CD4-positive, alpha-beta T cell treated with Interleukin-21 for 1 hour (primary cell): ENCODE measurements at places on chromosomes 5 and 9.
A peak's percentile ranks its signal among the peaks of the same experiment; 100 is the strongest.

GRCh38 chr5:98923966-98924365, 4.8 kb downstream of the CHD1 start:
- DNase-seq: no peak

- no peak for DNase-seq
Measured at GRCh38 chr5:58579781-58580180, 3.1 kb upstream of the RAB3C start.

DNA sequence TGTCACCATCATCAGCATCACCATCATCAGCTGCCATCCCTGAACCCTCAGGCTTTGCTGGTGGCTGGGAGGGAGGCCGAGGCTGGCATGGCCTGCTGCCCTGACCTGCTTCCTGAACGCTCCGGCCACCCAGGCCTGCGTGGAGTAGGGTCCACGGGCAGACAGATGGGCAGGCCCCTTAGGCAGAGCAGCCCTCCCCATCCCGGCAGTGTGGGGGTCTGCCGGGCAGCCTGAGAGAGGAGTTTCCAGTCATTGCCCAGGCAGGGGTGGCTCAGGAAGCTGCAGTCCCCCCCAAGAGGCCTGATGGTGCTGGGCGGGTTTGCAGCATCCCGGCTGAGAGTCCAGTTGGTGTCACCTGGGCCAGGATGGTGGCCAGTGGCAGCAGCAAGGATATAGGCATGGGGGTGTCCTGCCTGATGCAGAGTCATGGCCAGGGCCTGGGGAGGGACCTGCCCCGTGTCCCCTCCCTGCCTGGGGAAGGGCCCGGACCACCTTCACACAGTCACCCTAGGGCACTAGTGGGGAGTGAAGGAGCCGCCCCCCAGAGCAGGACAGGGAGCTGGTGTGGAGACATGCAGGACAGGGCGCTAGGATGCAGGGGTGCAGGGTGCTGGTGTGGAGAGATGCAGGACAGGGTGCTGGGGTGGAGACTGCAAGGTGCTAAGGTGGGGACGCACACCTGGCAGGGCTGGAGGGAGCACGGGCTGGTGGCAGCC, 7.7 kb upstream of the EGFL7 start:
- DNase-seq: no peak

- DNase-seq: peak; percentile 54
Measured at GRCh38 chr9:5949103-5949699, 58.5 kb downstream of the MLANA start.

- DNase-seq: no peak
Measured at GRCh38 chr5:149664666-149665415, 65.3 kb upstream of the PPARGC1B start.

DNA sequence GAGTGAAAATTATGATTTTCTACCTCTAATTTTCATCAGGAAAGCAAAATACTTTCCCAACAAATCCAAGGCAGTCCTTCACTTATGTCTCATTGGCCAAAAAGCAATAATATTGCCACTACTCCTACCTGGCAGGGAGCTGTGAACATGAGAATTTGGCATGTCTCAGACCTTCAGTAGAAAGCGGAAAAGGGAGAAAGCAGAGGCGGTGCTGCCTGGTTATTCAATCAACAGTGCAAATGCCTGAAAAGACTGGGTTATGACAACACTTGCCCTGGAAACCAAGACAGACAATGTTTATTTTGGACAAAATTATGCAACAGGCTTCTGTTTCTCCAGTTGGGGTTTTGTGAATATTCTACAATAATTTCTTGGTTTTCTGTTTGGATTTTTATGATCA, 194.4 kb downstream of the TAF11L14 start:
- DNase-seq: no peak

DNA sequence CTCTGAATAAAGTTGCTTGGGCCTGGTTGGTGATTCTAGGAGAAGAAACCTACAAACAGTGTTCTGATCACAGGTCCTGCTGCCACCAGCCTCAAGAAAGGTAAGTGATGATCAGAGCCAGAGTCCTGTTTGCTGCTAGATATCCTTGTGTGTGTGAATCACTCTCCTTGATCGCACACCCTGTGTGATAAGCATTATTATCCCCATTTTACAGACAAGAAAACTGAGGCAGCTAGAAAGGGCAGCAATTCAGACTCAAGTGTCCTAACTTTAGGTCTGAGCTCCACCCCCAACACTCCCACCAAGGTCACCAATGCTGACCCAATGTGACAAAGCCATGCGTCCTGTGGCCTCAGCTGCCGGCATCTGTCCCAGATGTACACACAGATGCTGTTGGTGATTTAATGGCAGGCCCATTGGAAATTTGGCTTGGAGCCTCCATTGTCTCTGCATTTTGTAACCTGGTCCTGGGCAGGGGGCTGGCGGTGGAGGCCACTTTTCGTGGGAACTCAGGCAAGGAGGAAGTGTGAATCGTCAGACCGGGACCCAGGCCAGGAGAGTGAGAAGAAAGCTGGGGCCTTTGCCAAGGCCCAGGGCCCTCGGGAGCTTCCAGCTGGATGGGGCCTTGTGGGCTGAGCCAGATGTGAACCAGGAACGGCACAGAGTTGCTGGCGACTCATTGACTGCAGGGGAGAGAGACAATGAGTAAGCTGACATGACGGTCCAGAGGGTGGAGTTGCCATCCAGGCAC, 29.8 kb upstream of the GGTA1 start:
- DNase-seq: no peak

DNA sequence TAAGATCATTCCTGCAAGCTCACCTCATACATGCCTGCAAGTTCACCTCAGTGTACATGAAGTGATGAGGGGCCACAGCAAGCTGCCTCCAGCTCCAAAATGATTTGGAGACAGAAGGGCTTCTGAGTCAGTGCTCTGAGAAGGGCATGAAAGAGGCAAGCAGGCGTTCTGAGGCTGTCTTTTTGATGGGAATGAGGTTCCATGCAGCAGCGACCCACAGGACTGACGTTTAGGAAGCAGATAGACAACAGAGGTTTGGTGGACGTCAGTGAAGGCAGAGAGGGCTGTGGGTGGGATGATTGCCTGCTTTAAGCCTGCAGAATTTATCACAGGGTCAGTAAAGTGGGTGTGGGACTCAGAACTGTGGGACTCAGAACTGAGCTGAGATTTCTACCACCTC, 8.9 kb upstream of the SMIM32 start:
- DNase-seq: no peak

- peak; percentile 14 for DNase-seq
Measured at GRCh38 chr5:42423285-42424165, at the start of gene GHR. Gene GHR (plus strand): TSS chr5:42423439. CDS start chr5:42565875, 142,436 bp downstream.
